Prostate gland (tissue), 2 donors: ENCODE measurements at places on chromosomes 7 and 10. TPM values are rescaled to one million over a fixed set of nuclear protein-coding genes. Genes with fewer than 3 reads are reported as not detected.

DNA sequence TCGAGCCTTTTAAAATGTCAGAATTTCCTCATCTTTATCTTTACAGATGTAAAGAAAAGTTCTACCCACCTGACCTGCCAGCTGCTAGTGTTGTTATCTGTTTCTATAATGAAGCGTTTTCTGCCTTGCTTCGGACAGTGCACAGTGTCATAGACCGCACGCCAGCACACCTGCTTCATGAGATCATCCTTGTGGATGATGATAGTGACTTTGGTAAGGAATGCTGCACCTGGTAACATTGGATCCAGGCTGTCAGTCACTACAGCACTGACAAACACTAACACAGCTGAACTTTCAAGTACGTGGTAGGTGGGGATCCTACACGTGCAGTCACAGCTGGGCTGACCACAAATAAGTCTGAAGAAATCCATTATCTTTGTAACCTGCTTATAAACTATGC, 77.6 kb downstream of the GALNT11 start:
- H3K36me3 ChIP-seq: no peaks in the 10 kb centered on the region
- H3K27ac ChIP-seq: no peak overlapping the region
- no peaks in the 10 kb centered on the region for H3K4me1 ChIP-seq
- no peak overlapping the region for H3K4me3 ChIP-seq
- DNase-seq: no peak

GRCh38 chr7:46764100-46764936, 817.6 kb downstream of the TNS3 start:
- no peak overlapping the region for H3K27ac ChIP-seq
- H3K36me3 ChIP-seq: no peaks in the 10 kb centered on the region
- no peak overlapping the region for H3K4me3 ChIP-seq

DNA sequence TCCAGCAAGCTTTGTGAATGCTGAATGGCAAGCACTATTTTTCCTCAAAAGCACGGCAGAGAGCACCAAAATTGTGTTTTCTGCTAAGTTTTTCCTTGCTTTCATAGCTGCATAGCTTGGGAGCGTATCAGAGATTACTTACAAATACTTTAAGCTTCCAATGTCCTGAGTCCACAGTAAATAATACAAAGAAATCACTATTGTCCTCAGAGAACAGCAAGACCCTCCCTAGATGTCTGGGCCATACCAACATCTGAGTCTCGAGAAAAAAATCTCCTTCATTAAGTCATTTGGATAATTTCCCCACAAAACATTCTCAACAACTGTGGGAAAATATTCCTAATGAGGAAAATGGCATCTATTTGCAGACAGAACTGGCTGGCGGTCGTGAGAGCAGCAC, 41.7 kb downstream of the SGMS1 start:
- H3K4me3 ChIP-seq: no peak overlapping the region
- H3K27ac ChIP-seq: no peak overlapping the region
- no peak for DNase-seq
- no peaks in the 10 kb centered on the region for H3K27me3 ChIP-seq

GRCh38 chr10:97537186-97537869, 35.3 kb upstream of the ANKRD2 start:
- peaks cover 4% of the 10 kb centered on the region for H3K4me1 ChIP-seq
- no peak overlapping the region for H3K27ac ChIP-seq
- H3K27me3 ChIP-seq: no peaks in the 10 kb centered on the region

DNA sequence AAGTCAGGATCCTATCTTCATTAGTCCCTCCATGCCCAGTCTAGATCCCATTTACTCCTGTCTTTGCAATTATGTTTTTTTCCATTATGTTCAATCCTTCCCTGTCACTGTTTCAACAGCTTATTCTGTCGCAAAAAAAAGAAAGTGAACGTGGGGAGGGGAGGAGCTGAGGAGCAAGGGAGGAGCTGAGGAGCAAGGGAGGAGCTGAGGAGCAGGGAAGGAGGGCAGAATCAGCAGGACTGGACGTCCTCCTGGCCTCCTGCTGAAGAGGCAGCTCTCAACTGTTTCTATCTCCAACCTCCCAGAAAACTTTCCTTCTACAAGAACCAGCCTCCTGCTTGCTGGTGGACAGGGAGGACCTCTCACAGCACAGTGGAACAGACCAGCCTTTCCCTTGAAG, 26.0 kb downstream of the LARP4B start:
- H3K27ac ChIP-seq: no peak overlapping the region
- H3K4me3 ChIP-seq: no peak overlapping the region
- peaks cover 3% of the 10 kb centered on the region for H3K4me1 ChIP-seq

Gene IQUB
- total RNA-seq: 4.8 TPM
